Glomerular endothelial cell (primary cell): ENCODE measurements at places on chromosomes 6 and 20. TPM values are rescaled to one million over a fixed set of nuclear protein-coding genes. Genes with fewer than 3 reads are reported as not detected.

DNA sequence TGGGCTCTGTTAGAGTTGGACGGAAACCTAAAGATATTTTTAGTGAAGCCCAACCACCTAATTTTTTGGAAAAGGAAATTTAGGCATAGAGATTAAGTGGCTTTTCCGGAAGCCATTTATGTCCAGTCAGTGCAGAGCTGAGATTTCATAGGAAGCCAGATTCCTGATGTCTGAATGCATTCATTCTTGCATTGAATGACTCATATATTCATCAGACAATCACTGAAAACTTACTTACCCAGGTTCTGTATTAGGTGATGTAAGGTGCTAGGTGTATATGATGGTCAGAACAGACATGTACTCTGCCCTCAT is 4.1 kb downstream of the SH3BGRL2 start:
- no peak for DNase-seq

- no peak for DNase-seq
Observed at GRCh38 chr6:42460883-42461282, 9.2 kb upstream of the TRERF1 start.

DNA sequence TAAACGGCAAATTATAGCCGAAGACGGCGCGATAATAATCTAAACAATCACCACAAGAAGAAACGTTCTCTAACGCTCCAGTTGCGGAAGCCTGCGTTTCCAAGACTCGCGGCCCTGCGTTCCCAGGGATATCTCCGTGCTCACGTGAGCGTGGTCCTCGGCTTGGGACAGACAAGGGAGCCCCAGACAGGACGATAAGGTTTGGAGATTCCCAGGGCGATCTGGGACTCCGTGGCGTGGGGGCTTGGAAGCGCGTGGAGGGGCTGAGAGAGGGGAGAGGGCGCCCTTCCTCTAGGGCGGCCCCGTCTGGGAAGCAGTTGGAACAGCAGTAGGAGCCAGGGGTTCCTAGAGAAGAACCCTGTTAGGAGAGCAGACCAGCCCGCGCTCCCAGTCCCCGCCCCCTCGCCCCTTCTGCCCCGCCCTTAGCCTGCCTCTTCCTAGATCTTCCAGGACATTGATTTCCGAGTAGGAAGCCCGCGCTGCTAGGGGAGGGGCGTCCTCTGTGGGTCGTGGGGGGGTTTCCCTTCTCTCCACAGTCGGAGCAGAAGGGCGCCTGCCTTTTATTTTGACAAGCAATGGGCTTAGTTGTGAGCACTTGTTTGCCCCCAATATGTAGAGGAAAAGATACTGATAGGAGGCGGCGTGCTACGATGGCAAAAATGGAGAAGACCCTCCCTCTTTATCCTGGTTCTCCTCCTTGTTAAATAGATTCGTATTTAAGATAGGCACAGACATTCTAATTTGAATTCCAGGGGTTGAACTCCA is 10.6 kb downstream of the NRN1 start:
- DNase-seq = no peak

DNA sequence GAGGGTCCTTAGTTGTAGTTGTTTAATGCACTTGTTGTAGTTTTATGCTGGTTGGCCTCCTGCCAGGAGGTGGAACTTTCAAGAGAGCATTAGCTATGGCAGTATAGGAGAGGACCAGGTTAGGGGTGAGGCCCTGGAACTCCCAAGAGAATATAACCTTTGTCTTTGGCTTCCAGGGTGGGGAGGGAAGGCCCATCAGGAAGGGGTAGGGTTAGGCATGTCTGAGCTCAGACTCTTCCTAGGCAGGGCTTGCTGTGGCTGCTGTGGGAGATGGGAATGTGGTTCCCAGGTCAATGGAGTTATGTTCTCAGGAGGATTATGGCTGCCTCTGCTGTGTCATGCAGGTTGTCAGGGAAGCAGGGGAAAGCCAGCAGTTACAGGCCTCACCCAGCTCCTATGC is 20.0 kb upstream of the GABRR1 start:
- no peak for DNase-seq

ZC2HC1B gene
- not detected in 2 replicates for total RNA-seq

DNA sequence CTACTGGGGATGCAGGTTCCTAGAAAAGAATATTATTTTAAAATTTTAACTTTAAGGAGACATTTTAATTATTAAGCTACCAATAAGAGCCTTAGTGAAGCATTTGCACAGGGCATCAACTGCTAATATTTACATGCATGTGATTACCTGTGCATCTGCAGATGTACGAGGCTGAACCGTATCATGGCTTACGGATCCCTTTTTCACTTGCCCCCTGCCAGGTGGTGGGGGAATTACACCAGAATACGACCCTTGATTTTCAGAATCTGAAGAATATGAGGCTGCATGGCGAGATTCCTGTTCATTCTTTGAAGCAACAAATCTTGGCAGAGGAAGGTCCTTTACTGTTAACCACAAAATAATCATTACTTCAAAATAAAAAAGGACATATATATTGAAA is 42.7 kb downstream of the REPS1 start:
- no peak for DNase-seq

- no peak for DNase-seq
Observed at GRCh38 chr20:3434232-3434631, 26.8 kb upstream of the DNAAF9 start.

DNA sequence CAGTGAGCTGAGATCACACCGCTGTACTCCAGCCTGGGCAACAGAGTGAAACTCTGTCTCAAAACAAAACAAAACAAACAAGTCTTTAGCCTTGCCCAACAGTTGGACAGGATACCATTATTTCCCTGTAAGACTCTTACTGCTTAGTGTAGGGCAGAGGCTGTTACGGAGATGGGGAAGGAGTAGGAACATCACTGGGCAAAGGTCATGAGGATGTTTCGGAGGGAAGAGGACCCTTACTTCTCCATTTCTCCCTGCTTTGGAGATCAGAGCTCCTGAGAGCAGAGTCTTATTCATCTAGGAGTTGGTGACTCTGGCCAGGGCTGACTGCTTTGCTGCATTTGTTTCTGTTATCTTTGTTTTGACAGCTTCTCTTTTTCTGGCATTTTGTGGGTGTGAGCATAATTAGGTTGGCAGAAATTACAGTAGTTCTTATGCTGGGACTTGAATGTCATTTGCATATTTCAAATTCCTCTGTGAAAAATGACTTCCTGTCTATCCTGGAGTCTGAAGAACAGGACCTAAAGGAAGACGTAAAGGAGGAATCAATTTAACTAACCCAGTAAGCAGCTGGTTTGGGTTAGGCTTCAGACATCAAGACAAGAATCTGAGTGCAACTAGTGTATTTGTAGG is 89.0 kb downstream of the CDS2 start:
- no peak for DNase-seq

DNA sequence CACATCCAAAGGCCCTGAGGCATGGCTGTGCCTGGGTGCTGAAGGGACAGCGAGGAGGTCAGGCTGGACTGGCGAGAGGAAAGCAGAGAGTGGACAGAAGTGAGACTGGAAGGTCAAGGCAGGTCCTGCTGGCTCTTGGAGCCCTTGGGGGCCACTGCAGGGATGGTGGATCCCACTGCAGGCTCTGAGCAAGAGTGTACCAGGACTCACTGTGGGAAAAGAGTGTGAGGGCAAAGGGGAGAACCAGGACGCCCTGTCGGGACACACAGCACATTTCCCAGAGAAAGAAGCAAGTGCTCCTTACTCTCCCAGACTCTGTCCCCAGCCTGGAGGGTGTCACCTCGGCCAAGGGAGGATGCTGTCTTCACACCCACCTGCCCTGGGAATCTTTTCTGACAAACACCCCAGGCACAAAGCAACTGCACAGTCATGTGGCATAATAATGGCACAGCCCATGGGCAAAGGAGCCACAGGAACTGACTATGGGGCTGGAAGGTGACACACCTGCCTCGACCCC is 172.3 kb upstream of the CST7 start:
- DNase-seq = no peak

GRCh38 chr6:18707714-18708439 is 320.7 kb downstream of the RNF144B start:
- DNase-seq = no peak

- no peak for DNase-seq
Observed at GRCh38 chr6:470901-471448, 79.4 kb downstream of the IRF4 start.

DEFB132 gene
- not detected in 2 replicates for total RNA-seq

- DNase-seq = no peak
Observed at GRCh38 chr6:132100388-132100990, 149.3 kb upstream of the CCN2 start.

DNA sequence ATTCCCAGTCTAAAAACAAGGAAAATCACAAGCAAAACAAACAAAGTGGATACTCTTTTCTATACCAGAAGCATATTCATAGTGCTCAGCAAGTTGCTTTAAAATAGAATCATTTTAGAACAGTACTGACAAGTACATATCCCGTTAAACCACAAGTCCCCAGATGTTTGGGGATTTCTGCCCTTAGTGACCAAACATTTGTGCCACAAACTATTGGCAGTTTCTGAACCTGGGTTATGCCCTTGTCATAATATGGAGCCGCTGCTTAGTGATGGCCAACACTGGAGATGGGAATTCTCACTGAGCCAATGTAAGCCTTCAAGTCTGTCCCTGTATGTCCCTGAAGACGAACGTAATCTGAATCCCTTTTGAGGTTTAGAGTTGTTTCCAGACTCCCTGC is 436.7 kb upstream of the JAG1 start:
- no peak for DNase-seq

DNA sequence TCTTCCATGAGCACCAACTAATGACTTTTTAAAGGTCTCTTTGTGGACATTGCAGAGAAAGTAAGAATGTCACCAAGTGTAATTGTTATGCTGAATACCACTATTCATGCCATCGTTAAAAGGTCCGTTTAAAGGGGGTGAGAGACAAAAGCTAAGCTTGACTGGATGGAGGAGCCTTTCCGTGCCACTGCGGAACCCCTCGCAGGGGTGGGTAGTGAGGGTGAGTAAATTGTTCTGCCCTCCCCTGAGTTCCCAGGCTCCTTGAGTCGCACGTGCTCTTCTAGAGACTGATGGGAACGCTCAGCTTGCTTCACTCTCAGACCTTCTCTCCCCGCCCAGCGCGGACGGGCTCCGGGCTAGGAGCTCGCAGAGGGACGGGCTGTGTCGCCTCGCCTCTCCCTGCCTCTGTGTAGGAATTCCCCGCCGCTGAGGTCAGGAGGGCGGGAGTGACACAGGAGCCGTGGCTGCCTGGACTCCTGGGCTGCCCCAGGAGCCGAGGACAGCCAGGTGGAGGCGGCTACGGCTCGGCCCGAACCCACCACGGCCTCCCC is 314.8 kb upstream of the QKI start:
- no peak for DNase-seq

DNA sequence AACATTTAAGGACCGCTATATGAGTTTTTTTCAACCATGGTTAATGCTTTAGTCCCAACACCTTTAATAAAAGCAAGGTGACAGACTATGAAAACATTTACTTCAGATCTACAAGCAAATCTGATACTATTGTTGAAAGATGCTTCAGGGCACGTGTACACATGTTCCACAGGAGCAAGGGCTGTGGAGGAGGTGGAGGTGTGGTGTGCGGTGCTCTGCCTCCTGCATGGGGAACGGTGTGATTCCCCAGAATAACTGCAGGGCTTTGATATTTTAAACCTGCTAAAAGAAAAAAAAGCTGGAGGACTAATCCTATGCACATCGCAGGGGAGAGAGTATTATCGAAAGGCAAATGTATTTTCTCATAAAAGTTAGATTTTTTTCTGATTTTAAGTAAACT is 188.1 kb upstream of the CEP162 start:
- DNase-seq = no peak

GRCh38 chr6:36350681-36351571 is 14.2 kb upstream of the BNIP5 start:
- DNase-seq = peak; percentile 90

- DNase-seq = no peak
Observed at GRCh38 chr6:13194852-13195251, 133.5 kb downstream of the TBC1D7 start.

GRCh38 chr20:22532598-22532997 is 51.8 kb downstream of the FOXA2 start:
- no peak for DNase-seq

DNA sequence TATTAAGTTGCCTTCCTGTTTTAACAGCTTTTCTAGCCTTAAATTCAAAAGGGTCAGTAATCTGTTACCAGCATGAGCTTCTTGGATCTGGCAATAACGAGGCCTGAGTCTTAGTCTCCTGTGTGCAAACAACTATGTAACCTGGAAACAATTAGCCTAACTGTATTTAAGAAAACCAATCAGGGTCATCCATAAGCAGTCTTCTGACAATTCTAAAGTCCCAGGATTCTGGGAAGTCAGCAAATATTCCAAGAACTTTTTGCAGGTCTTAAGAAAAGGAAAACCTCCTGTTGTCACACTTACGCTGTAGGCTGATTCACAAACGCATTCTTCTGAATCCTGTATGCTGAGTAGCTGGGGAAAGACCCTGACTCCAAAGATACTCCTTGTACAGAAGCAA is 90.4 kb downstream of the COL12A1 start:
- DNase-seq = no peak

- no peak for DNase-seq
Observed at GRCh38 chr6:170174124-170174770, 116.6 kb downstream of the DLL1 start.

SLC26A8 gene
- not detected in 2 replicates for total RNA-seq

- no peak for DNase-seq
Observed at GRCh38 chr6:96794980-96795379, 42.3 kb downstream of the GPR63 start.

DNA sequence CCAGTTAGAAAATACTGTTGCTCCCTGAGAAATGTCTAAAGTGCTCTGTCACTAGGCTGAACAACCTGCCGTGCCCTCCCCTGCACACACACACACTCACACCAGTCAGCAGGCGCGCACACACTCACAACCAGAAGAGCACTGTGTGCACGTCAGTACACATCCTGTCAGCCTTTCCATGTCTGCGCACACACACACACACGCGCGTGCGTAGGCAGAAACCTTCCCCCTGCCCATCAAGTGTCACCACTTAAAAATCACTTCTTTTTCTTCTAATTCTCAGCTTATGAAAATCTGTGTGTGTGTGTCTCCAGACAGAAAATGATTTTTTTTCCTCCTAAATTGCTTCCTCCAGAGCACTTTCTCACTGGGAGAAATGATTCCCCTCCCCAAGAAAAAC is 100.3 kb downstream of the EDN3 start:
- no peak for DNase-seq

CABLES2 gene
- total RNA-seq = 7.8 and 9.6 TPM in 2 replicates

- DNase-seq = no peak
Observed at GRCh38 chr20:51206032-51206662, 183.2 kb upstream of the KCNG1 start.

DNA sequence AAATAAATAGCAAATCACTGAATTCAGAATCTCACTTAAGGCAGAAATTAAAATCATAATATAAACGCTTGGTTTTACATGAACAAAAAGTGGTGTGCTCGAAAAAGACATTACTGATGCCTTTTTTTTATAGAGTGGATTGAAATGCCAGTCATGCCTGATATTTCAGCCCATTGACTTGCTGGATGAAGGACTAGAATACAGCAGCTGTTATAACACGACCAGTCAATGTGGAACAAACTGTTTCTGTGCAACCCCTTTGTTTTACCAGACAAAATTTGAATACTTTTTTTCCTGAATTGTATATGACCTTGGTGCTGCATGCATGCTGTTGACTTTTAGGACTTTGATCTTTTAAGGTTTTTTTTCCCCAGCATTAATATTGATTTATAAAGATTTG is 150.0 kb downstream of the QKI start:
- no peak for DNase-seq

ALDH8A1 gene
- 0.10 and 0.18 TPM in 2 replicates for total RNA-seq

DYNLT2 gene
- total RNA-seq = 0.48 and 1.1 TPM in 2 replicates
